ENCODE measurements at places on chromosomes 3 and 15. TPM values are rescaled to one million over a fixed set of nuclear protein-coding genes. Genes with fewer than 3 reads are reported as not detected.

Gene ROPN1B
- total RNA-seq: not detected

DNA sequence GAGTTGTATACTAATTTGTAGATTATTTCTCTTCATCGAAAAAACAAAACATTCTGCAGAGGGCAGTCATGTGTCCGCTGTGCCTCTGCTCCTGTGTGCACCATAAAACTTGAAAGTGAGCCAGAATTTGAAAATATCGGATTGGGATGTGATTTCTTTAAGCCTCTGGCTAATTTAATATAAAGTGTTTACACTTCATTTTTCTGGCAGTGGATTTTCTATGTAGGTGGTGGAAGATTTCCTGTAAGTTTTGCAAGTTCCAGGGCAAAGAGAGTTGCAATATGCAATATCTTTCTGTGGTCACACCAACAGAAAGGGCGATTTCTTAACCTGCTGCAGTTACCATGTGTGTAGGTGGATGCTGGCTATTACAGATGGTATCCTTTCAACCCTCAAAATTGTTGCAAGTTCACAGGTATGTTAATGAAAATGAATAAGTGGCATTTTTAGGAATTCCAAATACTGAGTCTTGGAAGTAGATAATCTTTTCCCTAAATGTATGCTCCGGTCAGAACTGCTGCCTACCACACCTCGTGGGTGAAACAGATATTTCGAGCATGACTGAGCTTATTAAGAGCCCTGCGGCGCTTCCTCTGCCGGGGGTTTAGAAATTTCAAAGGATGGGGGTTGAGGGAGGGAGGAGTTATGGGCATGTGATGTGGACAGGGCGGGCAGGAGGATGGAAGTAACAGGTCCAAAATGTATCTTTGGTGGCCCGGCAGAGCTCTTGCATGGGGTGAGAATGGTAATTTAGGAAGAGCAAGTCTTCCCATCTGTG, 134.0 kb downstream of the PGPEP1L start:
- DNase-seq: no peak
- H3K36me3 ChIP-seq: no peaks in the 10 kb centered on the region
- H3K27me3 ChIP-seq: no peaks in the 10 kb centered on the region
- peaks cover 58% of the 10 kb centered on the region for H3K4me1 ChIP-seq
- H3K4me3 ChIP-seq: peak overlapping the region; percentile 36
- H3K27ac ChIP-seq: peak overlapping the region; percentile 82

GRCh38 chr15:63465104-63465503, 39.3 kb upstream of the USP3 start:
- peaks cover 30% of the 10 kb centered on the region for H3K4me1 ChIP-seq
- H3K36me3 ChIP-seq: no peaks in the 10 kb centered on the region
- no peak for DNase-seq
- no peaks in the 10 kb centered on the region for H3K27me3 ChIP-seq

DNA sequence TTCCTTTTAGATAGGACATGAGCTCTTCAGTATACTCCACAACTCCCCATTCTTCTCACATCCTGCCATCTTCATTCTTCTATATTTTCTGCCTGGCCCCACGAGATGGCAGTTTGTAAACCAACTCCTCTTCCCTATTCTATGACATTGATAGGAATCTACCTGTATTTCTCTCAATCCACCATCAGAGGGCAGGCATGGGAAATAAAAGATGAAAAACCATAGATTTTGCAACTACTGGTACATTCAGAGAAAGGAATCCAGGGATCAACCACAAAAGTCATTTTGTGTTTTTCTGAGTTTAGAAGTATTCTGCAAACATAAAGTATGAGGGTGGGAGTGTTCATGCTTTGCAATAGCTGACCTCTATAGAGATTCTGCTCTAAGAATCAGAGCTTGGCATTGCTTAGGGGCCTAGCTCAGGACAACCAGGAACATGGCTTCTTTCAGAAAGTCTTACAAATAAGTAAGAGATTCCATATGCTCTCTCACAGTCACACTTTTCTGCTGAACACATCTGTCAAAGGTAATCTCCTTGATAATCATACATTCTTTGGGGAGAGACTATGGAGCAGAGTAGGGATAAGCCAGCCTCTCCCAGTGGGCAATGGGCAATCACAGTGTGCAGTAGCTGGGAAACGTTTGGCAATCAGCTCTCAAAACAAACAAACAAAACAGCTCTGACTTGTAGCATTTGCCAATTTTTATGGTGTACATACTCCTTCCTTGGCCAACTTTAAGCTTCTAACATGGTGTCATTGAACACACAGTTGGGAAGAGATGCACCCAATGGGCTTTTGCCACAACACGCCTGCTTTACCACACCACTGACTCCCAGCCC, 43.1 kb upstream of the SLC25A36 start:
- H3K27ac ChIP-seq: no peak overlapping the region
- H3K4me1 ChIP-seq: no peaks in the 10 kb centered on the region
- DNase-seq: no peak
- no peaks in the 10 kb centered on the region for H3K36me3 ChIP-seq
- no peak overlapping the region for H3K4me3 ChIP-seq

DNA sequence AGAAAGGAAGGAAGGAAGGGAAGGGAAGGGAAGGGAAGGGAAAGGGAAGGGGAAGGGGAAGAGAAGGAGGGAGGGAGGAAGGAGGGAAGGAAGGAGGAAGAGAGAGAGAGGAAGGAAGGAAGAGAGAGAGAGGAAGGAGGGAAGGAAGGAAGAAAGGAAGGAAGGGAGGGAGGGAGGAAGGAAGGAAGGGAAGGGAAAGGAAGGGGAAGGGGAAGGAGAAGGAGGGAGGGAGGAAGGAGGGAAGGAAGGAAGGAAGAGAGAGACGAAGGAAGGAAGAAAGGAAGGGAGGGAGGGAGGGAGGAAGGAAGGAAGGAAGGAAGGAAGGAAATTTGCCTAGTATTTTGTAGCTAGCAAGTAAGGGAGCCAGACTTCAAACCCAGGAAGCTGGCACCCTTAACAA, 583.9 kb downstream of the RBMS3 start:
- no peak for DNase-seq
- H3K36me3 ChIP-seq: no peaks in the 10 kb centered on the region
- no peak overlapping the region for H3K4me3 ChIP-seq
- no peak overlapping the region for H3K27ac ChIP-seq

- no peaks in the 10 kb centered on the region for H3K27me3 ChIP-seq
- no peak for DNase-seq
- no peak overlapping the region for H3K27ac ChIP-seq
- no peak overlapping the region for H3K4me3 ChIP-seq
- no peaks in the 10 kb centered on the region for H3K36me3 ChIP-seq
Measured at GRCh38 chr3:14222457-14222856, 43.8 kb downstream of the LSM3 start.

- no peak overlapping the region for H3K27ac ChIP-seq
- H3K36me3 ChIP-seq: no peaks in the 10 kb centered on the region
- H3K4me1 ChIP-seq: no peaks in the 10 kb centered on the region
- no peak overlapping the region for H3K4me3 ChIP-seq
- DNase-seq: no peak
- H3K27me3 ChIP-seq: no peaks in the 10 kb centered on the region
Measured at GRCh38 chr3:113552851-113553250, 20.5 kb downstream of the SIDT1 start.
